NCI-H524 (cell line): ENCODE measurements at places on chromosomes 16 and 17.

DNA sequence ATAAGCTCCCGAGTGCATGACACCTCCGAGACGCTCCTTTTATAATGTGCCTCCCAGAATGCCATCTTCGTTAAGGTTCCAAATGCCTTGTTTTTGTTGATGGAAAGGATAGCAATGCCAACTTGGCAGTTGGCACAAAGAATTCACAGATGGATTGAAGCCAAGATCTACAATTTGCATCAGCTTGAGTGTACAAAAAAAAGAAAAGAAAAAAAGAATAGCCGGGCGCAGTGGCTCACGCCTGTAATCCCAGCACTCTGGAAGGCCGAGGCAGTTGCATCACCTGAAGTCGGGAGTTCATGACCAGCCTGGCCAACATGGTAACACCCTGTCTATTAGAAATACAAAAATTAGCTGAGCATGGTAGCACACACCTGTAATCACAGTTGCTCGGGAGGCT, 7.6 kb downstream of the TBC1D16 start:
- no peak for DNase-seq

- DNase-seq, result no peak
Measured at GRCh38 chr17:7854851-7855659, at the start of gene TMEM88. Gene TMEM88 (plus strand): TSS chr17:7855066. CDS start chr17:7855075, 9 bp downstream.

- DNase-seq, result no peak
Measured at GRCh38 chr16:20107083-20107482, 33.4 kb upstream of the GPR139 start.

DNA sequence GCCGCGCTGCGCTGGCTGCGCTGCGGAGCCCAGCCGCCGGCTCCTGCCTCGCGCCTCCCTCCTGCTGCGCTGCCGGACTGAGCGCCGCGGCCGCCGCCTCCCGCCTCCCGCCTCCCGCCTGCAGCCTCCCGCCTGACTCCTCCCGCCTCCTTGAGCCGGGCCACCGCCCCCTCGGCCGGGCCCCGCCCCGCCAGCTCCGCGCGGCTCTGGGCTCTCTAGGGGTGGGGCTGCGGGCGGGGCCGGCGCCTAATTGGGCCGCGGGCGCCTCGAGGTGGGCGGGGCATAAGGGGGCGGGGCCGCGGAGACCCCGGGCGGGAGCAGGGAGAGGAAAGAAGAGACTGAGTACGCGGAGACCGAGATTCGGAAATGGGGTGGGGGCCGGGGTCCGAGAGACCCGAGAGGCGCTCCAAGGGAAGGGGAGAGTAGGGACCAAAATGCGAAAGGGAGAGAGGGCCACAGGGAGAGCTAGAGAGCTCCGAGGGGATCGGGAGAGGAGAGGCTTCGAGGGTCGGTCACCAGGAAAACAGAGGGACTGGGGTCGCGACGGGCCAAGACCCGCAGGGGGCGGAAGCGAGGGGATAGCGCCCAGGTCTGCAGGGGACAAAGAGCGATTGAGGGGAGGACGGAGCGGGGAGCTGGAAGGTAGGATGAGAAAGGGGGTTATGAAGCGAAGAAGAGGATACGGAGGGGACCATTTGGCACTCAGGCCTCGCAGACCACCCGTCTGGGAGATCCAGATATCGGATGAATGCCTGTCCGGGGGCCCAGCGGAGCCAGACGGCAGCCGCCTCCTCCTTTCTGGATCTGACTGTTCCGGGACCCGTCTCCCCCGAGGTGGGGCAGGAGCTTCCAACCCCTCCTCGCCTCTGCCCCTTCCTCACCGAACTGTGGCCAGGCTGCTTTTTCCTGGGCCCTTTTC, at the start of gene C1QL1:
Gene C1QL1, minus strand, starts transcription at position 79 of the 919 bp plus-strand sequence. CDS start 255 bp downstream, outside the sequence.
- peak; percentile 94 for DNase-seq

DNA sequence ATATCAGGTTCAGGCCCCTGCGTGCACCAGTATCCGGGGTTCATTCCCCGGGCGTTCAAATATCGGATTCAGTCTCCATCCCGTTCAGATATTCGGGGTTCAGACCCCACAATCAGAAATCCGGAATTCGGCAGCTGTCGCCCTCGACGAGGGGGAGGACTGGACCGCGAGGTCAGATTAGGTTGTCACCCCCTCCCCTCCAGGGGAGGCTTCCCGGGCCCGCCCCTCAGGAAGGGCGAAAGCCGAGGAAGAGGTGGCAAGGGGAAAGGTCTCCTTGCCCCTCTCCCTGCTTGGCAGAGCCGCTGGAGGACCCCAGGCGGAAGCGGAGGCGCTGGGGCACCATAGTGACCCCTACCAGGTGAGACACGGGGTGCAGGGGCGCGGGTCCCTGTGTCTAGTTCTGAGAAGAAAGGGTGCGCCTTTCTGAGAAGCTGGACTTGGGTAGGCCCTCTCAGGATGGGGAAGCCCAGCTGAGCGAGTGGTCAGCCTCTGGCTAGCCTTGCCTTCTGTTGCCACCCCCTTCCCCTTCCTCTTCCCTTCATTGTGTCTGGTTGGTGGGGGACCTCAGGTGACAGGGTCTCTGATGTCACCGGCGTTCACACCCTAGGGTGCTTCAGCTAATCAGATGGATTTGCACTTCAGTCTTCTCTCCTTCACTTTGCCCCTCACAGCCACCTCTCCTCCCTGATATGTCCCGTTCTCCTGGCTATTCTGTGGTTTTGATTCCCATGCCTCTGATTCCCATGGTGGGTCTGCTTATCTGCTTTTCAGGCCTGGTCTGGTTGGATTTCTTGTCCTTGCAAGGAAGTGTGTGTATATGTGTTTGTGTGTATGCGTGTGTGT, 844 bp downstream of the TAOK2 start:
- DNase-seq, result peak; percentile 34

GRCh38 chr17:45345554-45346215, 28.9 kb upstream of the MAP3K14 start:
- no peak for DNase-seq

DNA sequence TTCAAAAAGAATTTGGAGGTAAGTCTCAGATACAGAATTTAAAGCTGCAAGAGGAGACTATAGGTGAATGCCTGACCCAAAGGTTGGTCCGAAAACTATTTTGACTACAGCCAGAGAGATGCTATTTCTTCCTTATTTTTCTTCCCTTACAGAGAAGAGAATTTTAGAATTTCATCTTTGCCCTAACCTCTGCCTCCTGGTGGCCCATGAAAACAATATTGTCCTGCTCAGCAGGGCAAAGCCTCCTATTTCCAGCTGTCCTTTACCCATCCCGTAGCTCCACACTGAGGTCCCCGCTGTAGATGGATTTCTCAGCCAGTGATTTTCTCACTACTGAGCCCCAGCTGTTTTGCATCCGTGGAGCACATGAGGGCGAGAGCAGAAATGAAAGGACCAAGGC, 24.6 kb downstream of the HOXB1 start:
- DNase-seq, result no peak
